ENCODE measurements at places on chromosomes 5 and 9.

DNA sequence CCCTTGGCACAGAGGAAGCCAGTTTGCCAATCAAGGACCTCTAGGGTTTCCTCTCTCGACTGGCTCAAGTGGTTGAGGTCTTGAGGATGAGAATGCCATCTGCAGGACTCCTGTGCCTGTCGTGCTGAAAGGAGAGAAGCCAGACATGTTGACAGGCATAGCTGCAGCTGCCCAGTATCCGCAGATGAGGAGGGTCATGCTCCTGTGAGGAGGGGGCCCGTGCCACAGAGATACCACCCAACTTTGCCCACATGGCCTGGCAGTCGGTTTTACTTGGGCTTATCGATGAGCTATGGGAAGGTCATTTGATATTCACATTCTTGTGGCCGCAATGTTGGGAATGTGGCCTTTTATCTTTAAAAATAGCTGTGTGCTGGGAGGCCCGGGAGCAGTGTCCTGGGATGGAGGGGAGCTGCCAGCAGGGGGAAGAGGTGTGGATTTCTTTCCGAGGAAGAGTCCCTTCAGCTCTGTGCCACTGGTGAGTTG lies 17.4 kb downstream of the FRMPD1 start:
- DNase-seq = no peak
- H3K27me3 ChIP-seq = peaks cover 27% of the 10 kb centered on the region
- H3K4me1 ChIP-seq = no peaks in the 10 kb centered on the region
- H3K36me3 ChIP-seq = no peaks in the 10 kb centered on the region
- H3K27ac ChIP-seq = no peak overlapping the region
- H3K4me3 ChIP-seq = no peak overlapping the region

GRCh38 chr5:71587766-71588532 lies 809 bp downstream of the MCCC2 start:
- H3K27ac ChIP-seq = peak overlapping the region; percentile 46
- no peak for DNase-seq
- H3K4me3 ChIP-seq = peak overlapping the region; percentile 61
- peaks cover 3% of the 10 kb centered on the region for H3K4me1 ChIP-seq
- H3K36me3 ChIP-seq = no peaks in the 10 kb centered on the region
- no peaks in the 10 kb centered on the region for H3K27me3 ChIP-seq

DNA sequence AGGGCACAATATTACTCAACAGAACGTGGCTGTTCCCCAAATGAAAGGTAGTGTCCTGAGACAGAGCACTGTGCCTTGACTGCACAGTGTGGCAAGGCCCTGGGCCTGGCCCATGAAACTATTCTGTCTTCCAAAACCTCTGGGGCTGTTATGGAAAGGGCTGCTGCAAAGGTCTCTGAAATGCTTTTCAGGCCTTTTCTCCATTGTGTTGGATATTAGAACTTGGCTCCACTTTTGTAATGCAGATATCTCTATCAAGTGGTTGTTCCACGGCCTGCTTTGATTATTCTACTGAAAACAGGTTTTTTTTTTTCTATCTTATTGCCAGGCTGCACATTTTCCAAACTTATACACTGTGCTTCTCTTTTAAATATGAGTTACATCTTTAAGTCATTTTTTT lies 777.5 kb upstream of the TYRP1 start:
- H3K36me3 ChIP-seq = no peaks in the 10 kb centered on the region
- DNase-seq = no peak
- H3K27ac ChIP-seq = no peak overlapping the region
- no peaks in the 10 kb centered on the region for H3K4me1 ChIP-seq

GRCh38 chr9:97723819-97724218 lies 26.7 kb upstream of the XPA start:
- no peaks in the 10 kb centered on the region for H3K4me1 ChIP-seq
- H3K27ac ChIP-seq = no peak overlapping the region
- no peaks in the 10 kb centered on the region for H3K36me3 ChIP-seq
- peaks cover 7% of the 10 kb centered on the region for H3K27me3 ChIP-seq
- DNase-seq = no peak

GRCh38 chr9:97307500-97308163 lies at the start of gene CCDC180:
CCDC180 (plus strand) TSS chr9:97307659; CDS start chr9:97308064, 405 bp downstream.
- DNase-seq = peak; percentile 4
- H3K27me3 ChIP-seq = peaks cover 24% of the 10 kb centered on the region
- H3K27ac ChIP-seq = no peak within 1 kb of the TSS
- H3K36me3 ChIP-seq = no peaks in the 10 kb centered on the region
- peak within 1 kb of the TSS; percentile 17 for H3K4me3 ChIP-seq
- peaks cover 7% of the 10 kb centered on the region for H3K4me1 ChIP-seq

GRCh38 chr9:95049761-95050160 lies 267.7 kb downstream of the FANCC start:
- H3K4me3 ChIP-seq = no peak overlapping the region
- no peaks in the 10 kb centered on the region for H3K27me3 ChIP-seq
- DNase-seq = no peak
- peaks cover 2% of the 10 kb centered on the region for H3K36me3 ChIP-seq

GRCh38 chr5:31641575-31641974 lies 2.6 kb downstream of the PDZD2 start:
- H3K27me3 ChIP-seq = peaks cover 30% of the 10 kb centered on the region
- H3K4me3 ChIP-seq = no peak overlapping the region
- no peaks in the 10 kb centered on the region for H3K36me3 ChIP-seq

- no peaks in the 10 kb centered on the region for H3K36me3 ChIP-seq
- H3K4me1 ChIP-seq = no peaks in the 10 kb centered on the region
- H3K27me3 ChIP-seq = no peaks in the 10 kb centered on the region
- no peak overlapping the region for H3K4me3 ChIP-seq
Measured at GRCh38 chr5:175642998-175643397, 14.9 kb upstream of the HRH2 start.

DNA sequence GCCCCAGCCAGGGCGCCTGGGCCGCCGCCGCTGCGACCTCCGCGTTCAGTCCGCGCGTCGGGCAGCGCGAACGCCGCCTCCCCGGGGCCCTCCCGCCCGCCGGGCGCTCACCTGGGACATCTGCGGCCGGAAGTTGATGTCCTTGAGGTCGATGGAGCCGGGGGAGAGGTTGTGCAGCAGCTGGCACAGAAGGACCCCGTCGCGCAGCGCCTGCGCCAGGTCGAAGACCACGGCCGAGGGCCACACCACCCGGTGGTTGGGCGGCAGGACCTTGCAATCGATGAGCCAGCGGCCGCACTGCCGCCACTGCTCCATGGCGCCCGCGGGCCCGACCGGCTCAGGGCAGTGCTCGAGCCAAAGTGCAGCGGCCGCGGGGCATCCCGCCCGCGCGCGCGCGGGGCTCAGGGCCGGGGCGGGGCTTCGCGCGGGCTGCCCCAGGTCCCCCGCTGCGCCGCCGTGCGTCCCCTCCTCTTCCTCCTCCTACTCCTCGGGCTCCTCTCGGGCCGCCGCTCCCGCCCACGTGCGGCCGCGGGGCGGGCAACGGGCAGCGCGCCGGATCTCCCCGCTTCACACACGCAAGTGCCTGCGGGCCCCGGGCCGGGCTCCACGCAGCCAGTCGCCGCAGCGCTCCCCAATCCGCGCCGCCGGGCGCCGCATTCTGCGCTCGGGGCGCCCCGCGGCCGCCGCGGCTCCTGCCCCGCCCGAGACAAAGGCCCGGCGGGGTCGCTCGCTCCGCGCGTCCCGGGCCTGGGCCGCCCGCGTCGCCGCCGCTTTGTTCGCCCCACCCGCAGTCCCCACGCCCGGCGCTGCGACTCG lies at the start of gene VAV2:
VAV2 (minus strand) TSS at position 361 of the 816 bp plus-strand sequence; CDS start at position 315, 46 bp downstream.
- no peaks in the 10 kb centered on the region for H3K36me3 ChIP-seq
- H3K27me3 ChIP-seq = no peaks in the 10 kb centered on the region
- peak within 1 kb of the TSS; percentile 51 for H3K4me3 ChIP-seq
- peak within 1 kb of the TSS; percentile 76 for H3K27ac ChIP-seq

DNA sequence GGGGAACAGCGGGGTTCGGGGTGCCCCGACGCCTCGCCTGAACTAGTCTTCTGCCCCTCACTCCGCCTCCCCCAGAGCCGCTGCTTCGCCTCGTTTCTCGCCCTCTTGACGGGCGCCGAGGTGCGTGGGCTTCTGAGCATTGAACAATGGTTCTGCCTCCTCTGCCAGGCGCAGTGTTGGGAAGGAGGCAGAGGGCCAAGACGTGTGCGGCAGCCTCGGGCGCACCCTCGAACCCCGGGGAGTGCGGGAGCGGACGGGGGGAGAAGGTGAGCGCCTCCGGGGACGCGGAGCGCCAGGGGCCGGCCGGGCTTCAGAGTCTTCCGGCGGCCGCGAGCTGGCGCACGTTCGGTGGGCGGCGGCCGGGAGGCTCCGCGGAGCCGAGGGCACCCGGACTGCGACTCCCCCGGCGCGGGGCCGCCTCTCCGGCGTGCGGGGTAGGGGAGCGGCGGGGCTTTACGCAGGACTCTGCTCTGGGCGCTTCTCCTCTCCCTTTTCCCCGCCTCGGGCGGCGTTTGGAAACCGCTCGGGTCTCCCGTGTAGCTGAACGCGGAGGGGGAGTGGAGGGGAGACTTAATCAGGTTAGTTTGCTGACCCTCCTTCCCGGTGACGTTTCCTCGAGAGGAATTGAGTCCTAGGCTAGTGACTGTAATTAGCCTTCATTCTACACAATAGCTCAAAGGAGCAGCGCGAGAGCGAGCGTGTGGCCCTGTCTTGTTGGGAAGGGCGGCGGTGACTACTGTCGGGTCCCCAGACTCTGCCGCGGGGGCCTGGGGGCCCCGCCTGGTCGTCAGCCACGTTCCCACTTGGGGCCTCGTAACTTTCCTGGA lies 1.1 kb downstream of the VLDLR start:
- H3K27me3 ChIP-seq = peaks cover 41% of the 10 kb centered on the region
- no peaks in the 10 kb centered on the region for H3K36me3 ChIP-seq
- H3K4me3 ChIP-seq = peak overlapping the region; percentile 42

GRCh38 chr9:19102181-19102630 lies 498 bp downstream of the HAUS6 start:
- peak overlapping the region; percentile 25 for H3K27ac ChIP-seq
- H3K36me3 ChIP-seq = peaks cover 3% of the 10 kb centered on the region
- no peaks in the 10 kb centered on the region for H3K27me3 ChIP-seq
- peak overlapping the region; percentile 87 for H3K4me3 ChIP-seq

DNA sequence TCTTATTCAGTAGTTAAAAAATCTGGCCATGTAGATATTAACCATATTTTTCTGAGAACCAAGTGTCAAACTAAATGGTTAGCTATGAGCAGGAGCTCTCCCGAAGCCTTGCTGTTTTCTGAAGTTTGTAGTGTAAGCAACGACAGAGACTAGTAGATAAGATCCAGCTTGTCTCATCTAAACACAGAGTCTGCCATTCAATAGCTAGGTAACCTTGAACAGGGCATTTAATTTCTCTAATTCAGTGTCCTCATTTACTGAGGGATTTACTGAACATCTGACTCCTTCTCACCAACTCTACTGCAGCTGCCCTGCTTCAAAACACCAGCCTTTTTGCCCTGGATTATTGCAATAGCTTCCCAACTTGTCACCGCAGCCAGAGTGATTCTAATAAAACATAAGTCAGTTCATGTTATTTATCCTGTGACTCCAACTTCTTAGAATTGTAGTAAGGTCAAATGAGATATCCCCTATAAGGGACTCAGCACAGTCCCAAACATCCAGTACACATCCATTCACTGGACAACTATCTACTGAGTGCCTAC lies 337.0 kb downstream of the PLK2 start:
- peaks cover 6% of the 10 kb centered on the region for H3K4me1 ChIP-seq
- no peak for DNase-seq
- H3K4me3 ChIP-seq = no peak overlapping the region

DNA sequence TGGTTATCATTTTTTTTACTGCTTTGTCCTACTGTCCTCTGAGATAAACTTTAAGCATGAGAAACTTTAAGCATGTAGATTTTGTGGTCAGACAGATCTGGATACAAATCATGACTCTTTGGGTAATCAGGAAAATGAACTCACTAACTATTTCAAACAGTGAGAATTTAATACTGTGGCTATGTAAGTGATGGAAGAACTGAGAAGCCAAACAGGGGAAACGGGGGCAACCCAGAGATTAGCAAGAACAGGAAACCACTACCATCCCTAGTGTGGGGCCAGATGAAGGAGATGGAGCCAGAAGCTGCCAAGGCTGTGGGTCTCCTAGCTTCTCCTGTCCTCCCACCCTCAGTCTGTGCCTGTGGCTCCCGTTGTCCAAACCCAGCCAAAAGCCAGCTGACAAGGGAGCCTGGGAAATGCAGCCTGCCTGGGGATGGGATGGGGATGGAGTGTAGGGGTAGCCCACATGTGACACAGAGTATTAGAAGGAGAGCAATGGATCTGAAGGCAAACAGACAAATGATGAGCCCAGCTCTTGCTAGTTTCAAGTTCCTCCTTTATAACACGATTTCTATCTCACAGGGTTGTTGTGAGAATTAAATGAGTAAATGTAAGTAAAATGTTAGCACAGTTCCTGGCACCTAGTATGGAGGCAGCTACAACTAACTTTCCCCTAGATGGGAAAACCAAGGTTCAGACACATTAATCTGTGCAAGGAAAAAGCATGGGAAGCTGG lies 27.7 kb upstream of the CDC23 start:
- peaks cover 15% of the 10 kb centered on the region for H3K27me3 ChIP-seq
- H3K4me1 ChIP-seq = peaks cover 2% of the 10 kb centered on the region
- no peak for DNase-seq
- H3K27ac ChIP-seq = no peak overlapping the region

DNA sequence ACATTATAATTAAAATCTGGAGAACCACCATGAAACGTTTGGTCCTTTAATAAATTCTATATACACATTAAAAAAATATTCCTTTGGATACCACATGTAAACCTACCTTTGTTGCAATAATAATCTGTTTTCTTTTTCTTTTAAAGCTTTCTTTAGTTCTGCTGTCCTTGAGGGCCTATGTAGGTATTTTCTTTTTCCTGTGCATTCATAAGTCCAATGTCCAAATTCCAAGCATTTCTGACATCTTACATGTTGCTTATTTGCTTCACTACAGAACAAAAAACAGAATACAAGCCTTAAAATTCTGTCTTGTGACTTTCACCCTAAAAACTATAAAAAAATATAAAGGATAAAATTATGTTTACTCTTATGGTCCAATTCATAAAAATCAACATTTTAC lies 19.7 kb downstream of the ZCCHC10 start:
- DNase-seq = no peak
- peaks cover 4% of the 10 kb centered on the region for H3K36me3 ChIP-seq
- no peak overlapping the region for H3K27ac ChIP-seq
- no peaks in the 10 kb centered on the region for H3K27me3 ChIP-seq

- H3K27me3 ChIP-seq = no peaks in the 10 kb centered on the region
- H3K4me3 ChIP-seq = no peak overlapping the region
- H3K4me1 ChIP-seq = no peaks in the 10 kb centered on the region
- no peak overlapping the region for H3K27ac ChIP-seq
- DNase-seq = no peak
- no peaks in the 10 kb centered on the region for H3K36me3 ChIP-seq
Measured at GRCh38 chr9:115847216-115847615, 306.4 kb upstream of the PAPPA start.

DNA sequence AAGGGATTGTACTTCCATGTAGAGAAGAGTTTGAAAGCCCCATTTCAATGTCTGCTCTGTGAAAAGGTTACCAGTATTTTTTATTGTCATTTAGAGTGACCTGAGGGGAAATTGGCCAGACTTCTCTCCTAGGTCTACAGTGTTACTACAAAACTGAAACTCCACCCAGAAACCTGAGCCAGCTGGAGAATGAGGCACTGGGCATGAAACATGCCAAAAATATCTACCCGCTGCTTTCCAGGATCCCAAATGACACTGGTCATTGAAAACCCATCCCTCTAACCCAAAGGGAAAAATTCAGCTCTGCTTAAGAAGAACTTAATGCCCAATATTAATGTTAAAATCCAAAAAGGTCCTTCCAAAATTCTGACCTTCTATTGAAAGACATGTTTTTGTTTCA lies 99.2 kb upstream of the TRIM32 start:
- H3K4me1 ChIP-seq = no peaks in the 10 kb centered on the region
- H3K27me3 ChIP-seq = no peaks in the 10 kb centered on the region
- no peak overlapping the region for H3K4me3 ChIP-seq
- no peaks in the 10 kb centered on the region for H3K36me3 ChIP-seq

GRCh38 chr5:122076669-122077365 lies 1.2 kb downstream of the LOX start:
- H3K27ac ChIP-seq = peak overlapping the region; percentile 88
- peaks cover 8% of the 10 kb centered on the region for H3K36me3 ChIP-seq
- peak; percentile 88 for DNase-seq
- H3K27me3 ChIP-seq = no peaks in the 10 kb centered on the region
